B cell (primary cell): ENCODE measurements at places on chromosomes 7 and 10. TPM values are rescaled to one million over a fixed set of nuclear protein-coding genes. Genes with fewer than 3 reads are reported as not detected.

DNA sequence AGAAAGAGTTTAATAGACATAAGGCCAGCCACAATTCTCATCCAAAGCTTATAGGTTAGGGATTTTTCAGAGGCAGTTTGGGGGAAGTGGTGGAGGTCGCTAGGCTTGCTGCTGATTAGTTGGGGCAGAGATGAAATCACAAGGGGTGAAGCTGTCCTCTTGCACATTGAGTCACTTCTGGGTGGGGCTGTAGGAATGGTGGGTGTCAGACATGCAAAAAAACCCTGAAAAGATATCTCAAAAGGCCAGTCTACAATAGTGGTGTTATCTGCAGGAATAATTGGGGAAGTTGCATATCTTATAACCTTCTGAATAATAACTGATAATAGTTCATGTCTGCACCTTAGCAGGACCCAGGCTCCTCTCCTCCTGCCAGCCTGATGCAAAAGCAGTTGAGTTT lies 2.1 kb downstream of the FAM24B start:
- H3K4me1 ChIP-seq, result peaks cover 12% of the 10 kb centered on the region
- H3K36me3 ChIP-seq, result no peaks in the 10 kb centered on the region
- H3K4me3 ChIP-seq, result no peak overlapping the region
- no peak overlapping the region for H3K27ac ChIP-seq
- no peaks in the 10 kb centered on the region for H3K27me3 ChIP-seq

DNA sequence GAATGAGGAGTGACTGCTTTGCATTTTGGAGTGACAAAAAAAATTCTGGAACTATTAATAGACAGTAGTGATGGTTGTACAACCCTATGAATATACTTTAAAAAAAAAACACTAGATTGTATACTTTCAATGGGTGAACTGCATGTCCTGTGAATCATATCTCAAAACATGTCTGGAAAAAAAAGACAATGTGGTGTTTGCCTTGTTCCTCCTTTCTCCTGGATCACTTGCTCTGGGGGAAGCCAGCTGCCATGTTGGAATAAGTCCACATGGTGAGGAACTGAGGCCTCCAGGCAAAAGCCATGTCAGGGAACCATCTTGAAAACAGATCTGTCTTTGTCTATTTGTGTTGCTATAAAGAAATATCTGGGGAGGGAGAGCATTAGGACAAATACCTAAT lies 39.5 kb upstream of the YAE1 start:
- no peak overlapping the region for H3K27ac ChIP-seq
- H3K4me3 ChIP-seq, result no peak overlapping the region
- no peak for DNase-seq

GRCh38 chr10:72697716-72698115 lies 5.8 kb downstream of the MCU start:
- H3K4me3 ChIP-seq, result no peak overlapping the region
- peaks cover 26% of the 10 kb centered on the region for H3K4me1 ChIP-seq
- no peak overlapping the region for H3K27ac ChIP-seq
- no peak for DNase-seq
- no peaks in the 10 kb centered on the region for H3K27me3 ChIP-seq
- no peaks in the 10 kb centered on the region for H3K36me3 ChIP-seq

- peaks cover 7% of the 10 kb centered on the region for H3K4me1 ChIP-seq
- no peak overlapping the region for H3K27ac ChIP-seq
- H3K27me3 ChIP-seq, result no peaks in the 10 kb centered on the region
- H3K36me3 ChIP-seq, result no peaks in the 10 kb centered on the region
These were observed 158.1 kb upstream of the KMT2E start for GRCh38 chr7:104855861-104856260.

- H3K27ac ChIP-seq, result no peak overlapping the region
- H3K36me3 ChIP-seq, result no peaks in the 10 kb centered on the region
- no peak for DNase-seq
- H3K27me3 ChIP-seq, result no peaks in the 10 kb centered on the region
These were observed 1120.7 kb downstream of the GATA3 start for GRCh38 chr10:9175200-9175599.

GRCh38 chr10:101000915-101001658 lies 1.5 kb downstream of the LZTS2 start:
- no peak for DNase-seq
- H3K36me3 ChIP-seq, result peaks cover 12% of the 10 kb centered on the region
- no peak overlapping the region for H3K4me3 ChIP-seq

GRCh38 chr7:114784746-114785145 lies 137.1 kb upstream of the MDFIC start:
- no peak for DNase-seq
- H3K4me3 ChIP-seq, result no peak overlapping the region
- no peaks in the 10 kb centered on the region for H3K4me1 ChIP-seq
- no peaks in the 10 kb centered on the region for H3K36me3 ChIP-seq
- H3K27ac ChIP-seq, result no peak overlapping the region

DNA sequence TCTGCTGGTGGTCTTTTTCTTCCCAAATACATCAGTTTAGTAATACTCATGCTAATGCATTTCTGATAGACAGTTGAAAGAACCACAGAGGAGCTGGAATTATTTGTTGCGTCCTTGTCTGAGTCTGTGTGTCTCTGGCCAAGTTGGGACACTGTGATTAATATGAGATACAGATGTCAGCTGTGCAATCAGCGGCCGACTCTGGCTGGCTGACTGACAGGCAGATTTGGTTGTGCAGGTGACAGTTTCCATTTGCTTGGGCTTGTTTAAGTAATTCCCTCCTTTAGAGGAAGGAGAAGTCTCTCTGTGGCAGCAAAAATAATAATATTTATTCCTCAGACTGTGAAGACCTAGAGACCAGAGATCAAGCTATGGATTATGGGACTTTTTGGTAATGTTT lies 176.2 kb upstream of the CHRM2 start:
- no peak for DNase-seq
- no peak overlapping the region for H3K4me3 ChIP-seq

DNA sequence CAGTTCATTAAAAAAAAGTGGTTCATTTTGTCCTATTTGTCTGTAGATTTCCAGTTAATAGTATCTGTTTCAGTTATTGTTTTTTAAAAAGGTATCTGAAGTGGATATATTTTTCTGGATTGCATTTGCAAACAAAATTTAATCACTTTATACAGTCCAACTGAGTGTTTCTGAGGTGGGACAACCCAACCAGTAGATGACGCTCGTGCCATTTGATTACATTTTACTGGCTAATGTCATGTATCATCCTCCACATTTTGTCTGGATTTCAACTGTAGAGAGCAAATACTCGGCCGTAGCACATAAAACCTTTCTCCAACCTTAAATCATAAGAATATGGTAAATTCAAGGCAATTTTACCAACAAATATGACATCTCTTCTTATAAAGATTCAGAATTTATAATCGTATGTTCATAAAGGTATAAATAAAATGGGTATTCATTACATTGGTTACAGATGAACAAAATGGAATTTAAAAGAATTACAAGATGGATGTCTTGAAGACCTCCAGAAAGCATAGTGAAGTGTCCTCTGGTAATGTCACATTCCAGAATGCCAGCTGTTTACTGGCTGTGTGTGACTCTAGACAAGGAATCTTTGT lies 789.0 kb downstream of the PHTF2 start:
- no peaks in the 10 kb centered on the region for H3K27me3 ChIP-seq
- no peak overlapping the region for H3K4me3 ChIP-seq
- no peak for DNase-seq

GRCh38 chr10:6161921-6162320 lies 40.8 kb upstream of the PFKFB3 start:
- H3K36me3 ChIP-seq, result peaks cover 5% of the 10 kb centered on the region
- DNase-seq, result no peak
- H3K4me3 ChIP-seq, result no peak overlapping the region
- peak overlapping the region; percentile 41 for H3K27ac ChIP-seq

DNA sequence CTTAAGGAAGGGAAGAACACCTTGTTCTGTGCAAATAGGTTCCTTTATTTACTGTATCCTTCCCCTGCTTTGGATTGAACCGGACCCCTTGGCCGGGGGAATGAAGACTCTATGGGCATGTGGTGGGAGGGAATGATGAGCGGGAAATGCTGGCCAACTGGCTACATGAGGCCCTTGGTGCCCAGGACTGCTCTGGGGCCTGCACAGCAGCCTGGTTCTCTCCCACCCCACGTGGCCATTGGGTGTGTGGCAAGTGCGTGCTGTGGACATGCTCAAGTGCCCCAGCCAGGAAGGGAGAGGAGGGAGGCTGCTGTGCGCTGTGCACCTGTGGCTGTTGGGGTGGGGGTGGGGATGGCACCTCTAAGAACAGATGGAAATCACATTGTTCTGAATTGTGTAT lies 917.0 kb upstream of the GHITM start:
- no peak overlapping the region for H3K4me3 ChIP-seq
- H3K27ac ChIP-seq, result no peak overlapping the region

GRCh38 chr7:105245398-105246114 lies 143.2 kb downstream of the SRPK2 start:
- H3K27me3 ChIP-seq, result no peaks in the 10 kb centered on the region
- no peak for DNase-seq
- H3K36me3 ChIP-seq, result no peaks in the 10 kb centered on the region
- H3K27ac ChIP-seq, result no peak overlapping the region
- H3K4me3 ChIP-seq, result no peak overlapping the region

DNA sequence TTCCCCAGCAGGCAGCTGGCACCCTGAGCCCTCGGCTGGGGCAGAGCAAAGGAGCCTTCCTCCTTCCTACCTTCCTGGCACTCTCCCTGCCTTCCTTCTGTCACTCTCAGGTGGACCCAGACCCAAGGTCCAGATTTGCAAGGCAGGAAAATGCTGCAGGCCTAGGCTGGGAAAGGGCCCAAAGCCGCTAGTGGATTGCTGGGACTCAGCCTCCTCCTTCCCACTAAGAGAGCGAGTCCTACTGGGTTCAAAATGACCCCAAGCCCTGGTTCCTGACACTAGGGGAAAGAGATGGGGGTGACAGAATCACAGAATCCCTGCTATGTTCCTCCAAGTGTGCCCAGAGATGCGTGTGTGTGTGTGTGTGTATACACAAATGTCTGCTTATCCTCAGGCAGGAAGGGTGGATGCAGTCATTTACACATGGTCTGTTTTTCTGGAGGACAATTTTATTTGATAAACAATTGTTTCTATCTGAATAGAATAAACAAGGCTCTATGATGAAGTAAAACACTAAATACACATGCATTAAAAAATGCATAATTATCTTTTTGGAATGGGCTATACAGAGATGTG lies 1.3 kb upstream of the PLAU start:
- DNase-seq, result no peak
- no peak overlapping the region for H3K27ac ChIP-seq
- peaks cover 23% of the 10 kb centered on the region for H3K4me1 ChIP-seq

DNA sequence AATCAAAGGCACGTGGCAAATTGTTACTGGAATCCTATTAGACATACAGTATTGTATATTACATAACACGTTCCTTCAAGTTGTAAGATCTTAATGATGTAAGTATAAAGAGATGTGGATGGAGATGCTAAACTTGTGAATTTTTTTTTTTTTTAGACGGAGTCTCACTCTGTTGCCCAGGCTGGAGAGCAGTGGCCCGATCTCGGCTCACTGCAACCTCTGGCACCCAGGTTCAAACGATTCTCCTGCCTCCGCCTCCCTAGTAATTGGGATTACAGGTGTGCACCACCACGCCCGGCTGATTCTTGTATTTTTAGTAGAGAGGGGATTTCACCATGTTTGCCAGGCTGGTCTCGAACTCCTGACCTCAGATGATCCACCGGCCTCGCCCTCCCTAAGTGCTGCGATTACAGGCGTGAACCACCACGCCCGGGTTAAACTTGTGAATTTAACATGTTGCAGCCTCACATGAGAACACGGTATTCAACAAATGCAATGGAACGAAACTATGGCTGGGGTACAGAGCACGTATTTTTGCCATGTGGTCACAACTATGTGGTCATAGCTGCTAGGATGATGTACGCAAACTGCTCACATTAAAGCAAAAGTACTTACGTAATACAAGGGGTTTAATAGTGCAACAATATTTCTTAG lies 818 bp upstream of the SUPV3L1 start:
- H3K4me1 ChIP-seq, result peaks cover 18% of the 10 kb centered on the region
- no peaks in the 10 kb centered on the region for H3K27me3 ChIP-seq
- peak overlapping the region; percentile 99 for H3K27ac ChIP-seq

DNA sequence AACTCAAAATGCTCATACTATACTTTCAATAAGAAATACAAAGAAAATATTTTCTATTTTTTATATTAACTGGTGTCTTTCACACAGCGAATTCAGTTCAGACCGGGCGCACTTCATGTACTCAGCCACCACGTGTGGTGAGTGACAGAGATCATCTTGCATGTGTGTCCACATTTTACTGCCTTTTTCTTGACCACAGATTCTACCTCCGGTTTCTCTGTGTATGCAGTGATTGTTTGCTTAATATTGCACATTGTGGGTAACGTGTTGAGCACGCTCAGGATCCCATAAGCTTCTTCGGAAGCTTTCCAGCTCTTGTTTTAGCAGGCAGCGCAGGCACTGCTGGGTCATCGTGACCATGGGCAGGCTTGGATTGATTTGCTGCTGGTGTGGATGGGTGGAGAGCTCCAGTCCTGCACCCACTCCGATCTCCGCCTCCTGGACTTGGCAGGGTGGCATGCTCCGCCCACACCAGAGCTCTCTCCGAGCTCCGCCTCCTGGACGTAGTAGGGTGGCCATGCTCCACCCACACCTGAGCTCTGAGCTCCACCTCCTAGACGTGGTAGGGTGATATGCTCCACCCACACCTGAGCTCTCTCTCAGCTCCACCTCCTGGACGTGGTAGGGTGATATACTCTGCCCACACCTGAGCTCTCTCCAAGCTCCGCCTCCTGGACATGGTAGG lies 253.3 kb downstream of the DIP2C start:
- no peak for DNase-seq
- no peaks in the 10 kb centered on the region for H3K27me3 ChIP-seq
- no peaks in the 10 kb centered on the region for H3K4me1 ChIP-seq
- H3K27ac ChIP-seq, result no peak overlapping the region

DNA sequence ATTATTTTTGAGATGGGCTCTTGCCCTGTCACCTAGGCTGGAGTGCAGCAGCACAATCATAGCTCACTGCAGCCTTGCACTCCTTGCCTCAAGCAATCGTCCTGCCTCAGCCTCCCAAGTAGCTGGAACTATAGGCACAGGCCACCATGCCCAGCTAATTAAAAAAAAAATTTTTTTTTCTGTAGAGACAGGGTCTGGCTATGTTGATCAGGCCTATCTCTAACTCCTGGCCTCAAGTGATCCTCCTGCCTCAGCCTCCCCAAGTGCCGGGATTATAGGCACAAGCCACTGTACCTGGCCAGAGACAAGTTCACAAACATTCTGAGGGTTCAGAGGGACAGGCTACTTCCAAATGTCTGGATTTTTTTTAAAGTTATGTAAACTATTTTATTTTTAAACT lies 32.1 kb upstream of the PURB start:
- H3K27ac ChIP-seq, result no peak overlapping the region
- peaks cover 5% of the 10 kb centered on the region for H3K4me1 ChIP-seq
- no peaks in the 10 kb centered on the region for H3K36me3 ChIP-seq
- H3K4me3 ChIP-seq, result no peak overlapping the region

- H3K4me3 ChIP-seq, result no peak overlapping the region
- no peaks in the 10 kb centered on the region for H3K27me3 ChIP-seq
- no peak for DNase-seq
- H3K27ac ChIP-seq, result no peak overlapping the region
- H3K4me1 ChIP-seq, result no peaks in the 10 kb centered on the region
- peaks cover 3% of the 10 kb centered on the region for H3K36me3 ChIP-seq
These were observed 37.2 kb downstream of the KAT6B start for GRCh38 chr10:74863551-74863950.

GRCh38 chr7:38660427-38661099 lies 29.4 kb upstream of the AMPH start:
- H3K27ac ChIP-seq, result no peak overlapping the region
- H3K27me3 ChIP-seq, result no peaks in the 10 kb centered on the region
- H3K4me1 ChIP-seq, result no peaks in the 10 kb centered on the region

GRCh38 chr7:146741911-146742310 lies 625.3 kb downstream of the CNTNAP2 start:
- no peaks in the 10 kb centered on the region for H3K36me3 ChIP-seq
- no peak overlapping the region for H3K4me3 ChIP-seq
- no peaks in the 10 kb centered on the region for H3K4me1 ChIP-seq
- no peaks in the 10 kb centered on the region for H3K27me3 ChIP-seq

The ZNRF2 gene
- 32.0 and 33.6 TPM in 2 replicates for total RNA-seq

The NRCAM gene
- 3.6 and 4.6 TPM in 2 replicates for total RNA-seq

The DLX5 gene
- total RNA-seq, result not detected in 2 replicates

The FBXL13 gene
- total RNA-seq, result 2.4 and 4.0 TPM in 2 replicates
